ENCODE measurements at places on chromosomes 6 and 20.

- DNase-seq = no peak
These were observed 5.4 kb downstream of the PCNA start for GRCh38 chr20:5114403-5114802.

DNA sequence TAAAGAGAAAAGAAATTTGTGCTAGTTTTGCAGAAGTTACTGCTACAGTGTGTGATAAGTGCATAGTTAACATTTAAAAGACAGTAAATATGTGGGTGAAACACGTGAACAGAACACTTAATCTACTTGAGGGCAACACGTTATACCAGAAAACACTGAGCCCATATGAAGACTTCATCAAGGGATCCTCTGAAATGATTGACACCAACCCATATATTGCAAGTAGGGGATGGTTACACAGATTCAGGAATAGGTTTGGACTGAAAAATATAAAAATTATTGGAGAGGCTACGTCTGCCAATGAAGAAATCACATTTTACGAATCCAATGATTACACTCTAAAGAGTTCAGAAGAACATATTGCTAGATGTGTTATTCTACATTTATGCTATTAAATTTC lies 185.6 kb downstream of the GPX5 start:
- DNase-seq = no peak

DNA sequence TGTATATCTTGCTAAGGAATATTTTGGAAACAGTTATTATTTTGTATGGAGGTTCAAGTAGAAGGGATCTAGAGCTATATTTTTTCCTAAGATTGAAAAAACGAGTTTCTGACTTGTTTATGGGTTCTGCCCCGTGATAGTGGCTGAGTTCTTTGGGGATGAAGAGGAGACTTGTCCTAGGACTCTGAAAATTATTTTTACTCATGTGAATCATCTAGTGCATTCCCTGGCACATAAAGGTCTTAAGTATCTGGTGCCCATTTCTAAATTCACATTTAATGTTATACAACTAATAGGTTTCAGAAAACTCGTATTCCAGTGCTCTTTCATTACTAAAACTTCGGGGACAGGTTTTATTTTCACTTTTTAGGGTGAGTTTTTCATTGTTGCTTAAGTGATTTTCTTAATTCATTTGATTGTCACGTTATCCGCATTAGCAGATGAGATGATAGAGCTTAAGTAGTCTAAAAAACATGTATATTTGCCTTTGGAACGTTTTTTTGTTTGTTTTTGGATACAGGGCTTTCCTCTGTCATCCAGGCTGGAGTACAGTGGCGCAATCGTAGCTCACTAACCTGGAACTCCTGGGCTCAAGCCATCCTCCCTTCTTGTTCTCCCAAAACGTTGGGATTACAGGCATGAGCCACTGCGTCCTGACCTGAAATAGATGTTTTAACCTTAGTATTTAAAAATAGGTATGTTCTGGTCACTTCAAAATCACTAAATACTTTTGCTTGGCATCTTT lies 2.1 kb downstream of the NFYA start:
- DNase-seq = no peak

DNA sequence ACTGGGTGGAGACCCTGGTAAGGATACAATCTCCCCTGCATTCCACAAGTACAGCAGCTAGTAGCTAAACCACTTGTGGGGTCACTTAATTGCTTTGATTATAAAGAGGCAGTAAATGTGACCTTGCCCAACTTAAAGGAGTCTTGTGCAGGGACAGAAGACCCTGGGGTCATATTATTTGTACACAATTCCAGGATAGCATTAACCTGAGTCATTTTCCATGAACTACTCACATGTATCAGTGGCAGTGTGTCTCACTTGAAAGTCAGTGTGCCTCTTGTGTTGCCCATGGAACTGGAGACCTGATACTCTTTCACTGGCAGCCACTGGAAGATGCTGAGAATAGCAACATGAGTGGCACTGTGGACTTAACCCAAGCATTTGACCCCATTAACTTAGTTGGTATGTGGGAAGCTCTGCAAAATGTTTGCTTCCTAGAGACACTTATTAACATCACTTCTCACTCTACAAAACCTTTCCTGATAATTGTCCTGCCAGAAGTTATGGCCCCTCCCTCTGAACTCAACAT lies 28.9 kb downstream of the CLIC5 start:
- DNase-seq = no peak

All from stimulated activated CD8-positive, alpha-beta memory T cell treated with anti-CD3 and anti-CD28 coated beads, Interleukin-15, amount 100 ng/mL, for 4 hours (primary cell).